Vagina (tissue), 2 donors: ENCODE measurements at places on chromosomes 1 and 21.

GRCh38 chr1:248850536-248851251, 8.2 kb downstream of the ZNF692 start:
- DNase-seq, result no peak

GRCh38 chr1:204267191-204267601, 53.4 kb upstream of the GOLT1A start:
- no peak for DNase-seq

DNA sequence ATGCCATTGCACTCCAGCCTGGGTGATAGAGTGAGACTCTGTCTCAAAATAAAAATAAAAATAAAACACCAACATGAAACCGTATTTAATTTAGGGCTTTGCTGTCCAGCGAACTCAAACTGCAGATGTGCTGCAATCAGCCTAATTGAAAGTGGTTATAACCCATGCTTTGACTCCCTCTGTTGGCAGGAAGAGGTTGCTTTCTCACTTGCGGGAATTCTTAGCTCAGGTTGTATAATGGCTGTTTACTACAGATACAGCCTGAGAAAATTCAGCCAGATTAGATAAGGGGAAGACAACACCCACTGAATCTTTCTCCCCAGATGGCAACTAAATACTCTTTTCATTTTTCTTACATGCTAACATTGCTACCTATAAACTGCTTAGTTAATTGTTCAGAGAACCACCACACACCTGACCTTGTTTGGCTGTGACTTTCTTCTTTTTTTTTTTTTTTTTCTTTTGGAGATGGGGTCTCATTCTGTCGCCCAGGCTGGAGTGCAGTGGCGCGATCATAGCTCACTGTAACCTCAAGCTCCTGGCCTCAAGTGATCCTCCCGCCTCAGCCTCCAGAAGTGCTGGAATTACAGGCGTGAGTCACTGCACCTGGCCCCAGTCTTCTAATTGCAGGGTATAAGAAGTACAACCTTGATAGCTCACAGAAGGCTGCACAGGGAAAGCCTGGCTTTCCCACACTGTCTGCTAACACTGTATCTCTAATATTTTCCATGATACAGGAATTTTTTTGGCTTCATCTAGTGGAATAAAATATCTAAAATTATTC, 34.6 kb downstream of the DNTTIP2 start:
- no peak for DNase-seq

- DNase-seq, result no peak
These were observed 324.6 kb upstream of the USP25 start for GRCh38 chr21:15405214-15405613.

DNA sequence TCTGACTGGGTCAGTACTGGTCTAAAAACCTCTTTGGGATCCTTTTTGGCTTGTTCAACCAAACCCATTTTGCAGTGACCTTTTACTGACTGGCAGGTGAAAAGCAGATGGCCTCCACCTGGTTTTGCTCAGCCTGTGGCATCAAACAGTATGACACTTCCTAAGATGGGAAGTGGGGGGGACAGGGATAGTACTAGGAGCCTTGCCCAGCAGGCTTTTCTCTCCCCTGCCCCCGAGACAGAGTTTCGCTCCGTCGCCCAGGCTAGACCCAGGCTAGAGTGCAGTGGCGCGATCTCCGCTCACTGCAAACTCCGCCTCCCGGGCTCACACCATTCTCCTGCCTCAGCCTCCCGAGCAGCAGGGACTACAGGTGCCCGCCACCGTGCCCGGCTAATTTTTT, 18.3 kb downstream of the INTS3 start:
- DNase-seq, result no peak

- DNase-seq, result no peak
These were observed at the start of gene DCDC2B for GRCh38 chr1:32208891-32209328. Gene DCDC2B, plus strand, starts transcription at chr1:32209089. Its CDS starts 5 bp downstream, at chr1:32209094.

- no peak for DNase-seq
These were observed 55.9 kb downstream of the BCAR3 start for GRCh38 chr1:93625582-93626327.
